ENCODE measurements at places on chromosomes 5 and 9. TPM values are rescaled to one million over a fixed set of nuclear protein-coding genes. Genes with fewer than 3 reads are reported as not detected.

- no peak for DNase-seq
These were observed 105.6 kb downstream of the NR6A1 start for GRCh38 chr9:124665391-124666058.

DNA sequence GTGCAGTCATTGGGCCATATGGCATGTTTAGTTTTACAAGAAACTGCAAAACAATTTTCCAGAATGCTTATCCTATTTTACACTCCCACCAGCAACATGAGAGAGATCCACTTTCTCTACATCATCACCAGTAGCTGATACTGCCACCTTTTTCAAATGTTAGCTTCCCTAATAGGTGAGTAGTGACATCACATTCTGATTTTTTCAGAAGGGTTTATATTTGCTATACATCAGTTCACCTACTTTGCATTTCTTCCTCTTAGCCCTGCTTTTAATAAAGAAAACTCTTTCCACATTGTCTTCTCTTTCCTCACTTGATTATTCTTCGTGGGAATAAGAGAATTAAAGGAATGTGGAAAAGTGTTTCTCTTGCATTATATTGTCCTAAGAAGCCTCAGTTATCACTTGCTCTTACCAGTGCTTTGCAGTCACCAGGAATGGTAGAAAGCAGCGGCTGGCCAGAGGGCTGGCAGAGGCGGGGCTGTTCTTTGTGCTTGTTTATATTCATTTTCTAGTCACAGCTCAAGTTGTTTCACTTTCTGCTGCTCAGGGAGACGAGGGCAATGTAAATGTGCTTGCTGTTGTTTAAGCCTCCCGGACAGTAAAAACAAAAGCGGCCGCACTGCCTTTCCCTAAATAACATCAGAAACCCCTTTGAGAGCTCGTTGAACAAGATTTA lies 164.8 kb downstream of the HSD17B3 start:
- DNase-seq: peak; percentile 22

- DNase-seq: peak; percentile 82
These were observed 10.2 kb upstream of the TIFAB start for GRCh38 chr5:135462304-135462703.

- no peak for DNase-seq
These were observed 1.7 kb downstream of the PHF2 start for GRCh38 chr9:93577975-93578682.

GRCh38 chr9:96031366-96031824 lies 155.9 kb downstream of the ERCC6L2 start:
- no peak for DNase-seq

DNA sequence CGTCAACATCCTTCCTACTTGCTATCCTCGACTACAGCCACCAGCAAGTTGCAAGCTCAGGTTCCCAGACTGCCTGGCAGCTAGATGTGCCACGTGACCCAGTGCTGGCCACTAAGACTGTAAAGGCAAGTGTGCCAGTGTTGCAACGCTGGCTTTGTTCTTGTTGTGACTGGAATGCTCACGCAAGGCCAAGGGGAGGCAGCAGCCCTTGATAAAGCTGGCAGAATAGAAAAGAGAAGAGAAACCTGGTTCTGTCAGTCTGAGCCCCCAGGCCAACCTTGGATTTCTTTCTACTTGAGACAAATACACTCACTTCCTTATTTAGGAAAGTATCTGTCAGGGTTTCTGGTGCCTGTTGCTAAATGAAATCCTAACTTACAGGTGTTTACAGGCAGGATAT lies 113.0 kb downstream of the KLHL3 start:
- DNase-seq: no peak

DNA sequence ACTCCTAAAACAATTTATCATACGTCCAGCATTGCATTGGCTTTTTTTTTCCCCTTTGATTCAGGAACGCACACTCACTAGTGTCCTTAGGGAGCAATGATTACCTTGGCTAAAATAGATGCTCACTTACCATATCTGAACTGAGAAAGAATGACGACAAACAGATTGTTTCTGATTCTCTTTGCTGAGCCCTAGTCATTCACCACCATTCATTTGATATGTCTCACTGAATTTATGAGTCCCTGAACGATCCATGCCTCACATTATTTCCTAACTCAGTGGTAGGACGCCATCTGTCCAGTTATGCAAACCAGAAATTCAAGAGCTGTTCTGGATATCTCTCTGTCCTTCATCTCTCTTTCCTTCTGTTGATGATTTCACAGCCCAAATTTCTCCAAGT lies 39.3 kb upstream of the DAB2 start:
- no peak for DNase-seq

DNA sequence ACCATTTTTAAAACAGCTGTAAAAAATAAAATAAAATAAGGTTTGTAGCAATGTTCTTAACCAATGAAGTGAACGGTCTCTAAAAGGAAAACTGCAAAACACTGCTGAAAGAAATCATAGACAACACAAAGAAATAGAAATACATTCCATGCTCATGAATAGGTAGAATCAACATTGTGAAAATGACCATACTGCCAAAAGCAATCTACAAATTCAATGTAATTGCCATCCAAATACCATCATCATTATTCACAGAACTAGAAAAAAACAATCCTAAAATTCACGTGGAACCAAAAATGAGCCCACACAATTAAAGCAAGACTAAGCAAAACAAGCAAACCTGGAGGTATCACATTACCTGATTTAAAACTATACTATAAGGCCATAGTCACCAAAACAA lies 67.6 kb upstream of the RGMB start:
- no peak for DNase-seq

GRCh38 chr9:98472216-98472615 lies 216.8 kb upstream of the TBC1D2 start:
- DNase-seq: no peak

- DNase-seq: no peak
These were observed 106.7 kb downstream of the INSYN2B start for GRCh38 chr5:169873642-169874041.

DNA sequence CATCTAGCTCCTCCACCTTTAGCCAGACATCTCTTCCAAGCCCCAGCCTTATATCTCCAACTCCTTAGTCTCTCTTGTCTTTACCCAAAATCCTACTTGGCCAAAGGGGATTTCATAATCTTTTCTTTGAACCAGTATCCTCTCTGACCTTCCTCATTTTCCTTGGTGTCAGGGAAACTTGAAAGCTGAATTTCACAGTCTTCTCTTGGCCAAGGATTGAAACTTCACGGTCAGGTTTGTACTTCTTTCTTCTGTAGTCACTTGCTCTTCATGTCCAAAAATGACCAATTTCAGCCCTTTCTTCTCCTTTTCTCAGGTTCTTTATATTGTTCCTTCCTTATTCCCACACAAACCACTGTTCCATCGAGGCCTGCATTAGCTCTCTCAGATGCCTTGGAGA lies 473.7 kb upstream of the KLF4 start:
- DNase-seq: no peak

GRCh38 chr5:133821311-133821741 lies 147.1 kb downstream of the C5orf15 start:
- no peak for DNase-seq

DNA sequence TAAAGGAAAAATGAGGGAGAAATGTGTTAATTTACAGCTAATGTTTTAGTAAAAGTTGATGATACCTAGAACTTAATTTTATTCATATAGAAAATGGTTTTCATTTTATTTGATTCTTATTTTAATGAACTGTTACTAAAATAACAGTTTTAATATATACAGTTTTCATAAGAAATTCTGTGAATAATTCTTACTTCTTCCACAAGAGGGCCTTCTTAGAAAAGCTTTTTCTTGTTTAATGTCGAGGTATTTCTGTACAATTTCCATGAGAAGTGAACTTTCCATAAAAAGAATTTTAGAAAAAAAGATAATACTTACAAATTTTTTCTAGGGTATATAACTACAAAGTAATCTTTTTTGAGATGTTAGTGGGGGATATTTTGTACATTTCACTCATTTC lies 73.9 kb downstream of the KLF9 start:
- no peak for DNase-seq

- DNase-seq: no peak
These were observed 21.2 kb downstream of the MAST4 start for GRCh38 chr5:66617226-66617861.

DNA sequence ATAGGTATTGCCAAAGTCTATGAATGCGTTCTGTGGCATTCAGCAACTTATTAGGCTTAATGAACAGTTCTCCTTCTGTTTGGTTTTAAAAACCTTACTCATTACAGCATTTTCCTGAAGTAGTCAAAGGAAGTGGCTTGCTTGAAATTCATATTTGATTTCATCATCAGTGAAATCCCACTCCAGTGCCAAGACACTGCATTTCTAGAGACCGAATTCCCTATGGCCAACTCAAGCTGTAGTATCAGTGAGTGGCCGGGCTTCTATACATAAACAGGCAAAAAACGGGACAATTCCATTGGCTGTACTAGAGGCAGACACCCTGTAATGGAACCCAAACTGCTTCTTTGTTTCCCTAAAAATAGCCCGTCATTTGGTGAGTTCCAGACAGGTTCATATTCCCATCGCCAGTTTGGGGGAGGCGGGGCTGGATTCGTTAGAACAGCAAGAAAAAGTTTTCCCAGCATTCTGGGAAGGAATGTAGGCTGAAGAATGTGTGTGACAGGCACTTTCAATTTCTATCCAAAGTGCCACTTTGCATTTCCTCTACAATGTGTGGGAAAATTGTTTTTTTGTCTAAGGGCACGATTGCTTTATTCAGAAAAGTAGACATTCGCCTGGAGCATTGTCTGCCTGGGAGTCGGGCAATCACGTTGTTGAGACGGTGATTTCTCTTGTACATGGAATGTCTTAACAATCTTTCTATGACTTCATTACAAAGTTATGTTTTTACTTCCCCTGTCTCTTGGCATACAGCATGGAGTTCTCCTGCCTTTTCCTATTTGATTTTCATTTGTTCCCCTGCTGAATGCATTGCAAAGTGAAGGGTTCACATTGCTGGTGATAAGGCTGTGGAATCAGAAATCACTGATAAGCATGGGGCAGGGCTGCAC lies 141.8 kb upstream of the MAST4 start:
- no peak for DNase-seq

- DNase-seq: no peak
These were observed 8.7 kb upstream of the AOPEP start for GRCh38 chr9:94717761-94718160.

DNA sequence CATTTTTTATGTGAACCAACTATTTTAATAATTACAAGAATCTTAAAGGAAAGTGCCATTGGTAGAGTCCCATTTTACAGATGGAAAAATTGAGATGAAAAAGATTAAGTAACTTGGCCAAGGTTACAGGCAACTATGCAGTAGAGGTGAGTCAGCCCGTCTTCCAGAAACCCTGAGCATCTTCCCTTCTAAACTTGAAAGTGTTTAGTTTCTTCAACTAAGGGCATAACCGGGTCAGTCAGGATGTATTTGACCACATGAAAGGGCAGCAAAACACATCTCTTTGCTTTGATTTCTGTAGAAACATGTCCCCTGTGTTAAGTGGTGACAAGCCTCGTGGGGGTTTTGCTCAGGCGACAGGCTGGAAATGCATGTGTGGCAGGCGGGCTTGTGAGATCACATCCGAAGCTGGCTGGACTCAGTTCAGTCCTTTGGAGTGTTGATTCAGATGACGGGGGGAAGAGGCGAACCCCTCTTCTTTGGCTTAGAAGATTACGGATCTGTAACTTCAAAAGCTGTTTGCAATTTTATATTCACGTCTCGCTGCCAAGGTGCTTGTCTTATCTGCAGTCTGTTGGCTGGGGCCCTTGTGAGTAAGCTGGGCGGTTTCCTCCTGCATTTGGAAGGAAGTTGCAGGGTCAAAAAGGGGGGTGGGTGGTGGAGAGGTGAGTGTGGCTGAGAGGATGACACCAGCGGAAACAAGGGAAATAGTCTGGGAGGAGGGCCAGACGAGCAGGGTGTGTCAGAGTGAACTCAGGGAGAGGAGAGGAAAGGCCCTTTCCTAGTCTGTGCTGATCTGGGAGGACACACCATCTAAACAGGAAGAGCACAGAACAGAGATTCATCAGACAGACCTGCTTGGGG lies 78.9 kb upstream of the RPS23 start:
- DNase-seq: peak; percentile 88

GRCh38 chr5:51416149-51416548 lies 32.9 kb downstream of the ISL1 start:
- DNase-seq: no peak

DNA sequence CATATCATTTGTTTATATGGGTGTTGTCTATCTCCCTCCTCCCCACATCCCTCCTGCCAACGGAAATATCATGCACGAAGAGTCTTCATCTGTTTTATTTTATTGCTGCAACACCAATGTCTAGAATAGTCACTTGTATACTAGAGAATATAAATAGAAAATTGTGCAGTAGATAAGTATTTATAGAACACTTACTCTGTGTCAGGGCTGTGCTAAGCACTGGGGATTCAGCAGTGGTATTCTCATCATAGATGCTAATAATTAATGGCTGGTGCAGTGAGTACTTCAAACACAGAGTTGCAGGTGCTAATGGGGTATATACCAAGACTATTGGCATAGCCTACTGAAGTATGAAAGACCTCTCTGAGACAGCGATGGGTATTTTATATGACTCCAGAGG lies 353.5 kb upstream of the CDH6 start:
- no peak for DNase-seq

DNA sequence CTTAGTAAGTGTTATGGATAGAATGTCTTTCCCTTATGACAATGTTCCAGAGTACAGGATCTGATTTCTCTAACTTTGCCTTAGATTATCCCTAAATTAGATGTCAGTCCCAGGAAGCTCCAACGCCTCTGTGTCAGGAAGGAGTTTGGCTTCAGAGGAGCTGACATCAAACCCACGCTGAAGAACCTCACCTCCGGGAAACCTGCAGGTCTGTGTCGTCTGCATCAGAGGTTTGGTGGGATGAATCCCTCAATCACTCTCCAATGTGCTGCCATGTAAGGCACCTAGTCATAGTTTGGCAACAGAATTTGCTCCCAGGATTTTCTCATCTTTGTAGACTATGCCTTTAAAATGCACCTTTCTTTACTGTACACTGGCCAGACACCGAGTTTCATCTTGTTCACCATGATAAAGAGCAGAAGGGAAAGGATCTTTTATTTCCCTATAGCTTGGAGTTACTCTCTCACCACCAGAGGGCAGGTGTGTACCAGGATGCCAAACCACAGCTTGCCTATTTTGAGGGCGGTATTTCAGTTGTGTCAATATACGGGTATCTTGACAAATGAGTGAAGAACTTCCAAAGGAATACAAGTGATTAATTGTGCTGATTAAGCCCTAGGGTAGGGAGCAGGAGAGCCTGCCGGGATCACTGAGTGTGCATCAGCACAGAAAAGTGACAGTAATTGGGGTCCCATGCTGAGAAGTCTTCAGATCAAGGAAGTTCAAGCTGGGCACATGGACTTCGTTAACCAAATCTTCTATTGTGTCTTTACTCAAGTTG lies 23.4 kb downstream of the MINAR2 start:
- peak; percentile 65 for DNase-seq

Gene FBXO4
- 21.0 TPM for total RNA-seq

Gene CDKN2B-AS1
- total RNA-seq: 0.81 TPM

Gene SPATA31A3
- not detected for total RNA-seq

Gene CARTPT
- total RNA-seq: not detected

Gene PRELID2
- 2.7 TPM for total RNA-seq

Gene MEIKIN
- total RNA-seq: not detected

Gene CLTB
- 48.6 TPM for total RNA-seq

Gene ARID3C
- total RNA-seq: 0.32 TPM

Gene TAS2R1
- not detected for total RNA-seq

Gene PITX1
- total RNA-seq: 0.20 TPM

Gene CAVIN4
- total RNA-seq: 0.11 TPM

Gene RIGI
- 5.4 TPM for total RNA-seq
